ENCODE measurements at places on chromosomes 1 and 21.

GRCh38 chr1:25682059-25682601 is 65.5 kb downstream of the MAN1C1 start:
- no peak for DNase-seq

- no peak for DNase-seq
These were observed 6.6 kb upstream of the ADAM30 start for GRCh38 chr1:119902775-119903442.

GRCh38 chr1:214670098-214670497 is 67.1 kb downstream of the CENPF start:
- no peak for DNase-seq

DNA sequence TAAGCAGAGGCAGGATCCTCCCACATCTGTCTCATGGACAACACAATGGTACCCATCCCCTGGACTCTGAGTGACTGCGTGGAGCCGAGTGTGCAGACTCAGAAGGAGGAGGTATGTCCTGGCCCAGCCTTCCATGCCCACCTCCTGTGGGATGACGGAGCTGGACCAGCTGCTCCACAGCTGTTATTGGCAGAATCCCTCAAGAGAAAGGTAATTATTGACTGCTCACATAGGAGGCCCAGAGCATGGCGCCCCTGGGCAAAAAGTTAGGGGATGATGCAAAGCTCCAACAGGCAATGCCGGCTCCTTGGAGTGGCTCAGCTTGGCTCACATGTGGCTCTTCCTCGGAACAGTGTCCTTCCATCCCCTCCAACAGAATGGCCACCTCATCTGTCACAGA is 12.2 kb upstream of the ACTRT2 start:
- DNase-seq = no peak

DNA sequence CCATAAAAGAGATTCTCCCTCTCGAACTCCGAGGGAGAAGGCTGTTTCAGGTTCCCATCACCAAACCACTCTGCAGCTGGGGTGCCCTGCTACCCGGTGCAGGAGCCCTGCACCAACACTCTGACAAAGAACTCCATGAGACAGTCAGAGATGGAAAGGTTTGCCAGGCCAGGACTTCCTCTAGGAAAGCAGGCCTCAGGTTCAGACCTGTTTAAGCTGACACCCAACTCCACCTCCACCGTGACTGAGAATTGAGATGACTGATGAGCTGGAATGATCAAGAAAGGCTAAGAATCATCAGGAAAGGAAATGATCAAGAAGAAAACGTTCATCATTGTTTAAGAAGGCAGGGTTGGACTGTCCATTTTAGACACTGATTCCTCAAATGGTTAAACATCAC is 46.2 kb upstream of the KCNE1 start:
- no peak for DNase-seq

- DNase-seq = no peak
These were observed 12.4 kb downstream of the ACBD6 start for GRCh38 chr1:180489976-180490375.

- DNase-seq = peak; percentile 86
These were observed 21.1 kb upstream of the SRSF4 start for GRCh38 chr1:29202584-29203340.

Data from activated T-helper 9 cell treated with anti-CD3 and anti-CD28 coated beads, Interleukin-2, amount 50 U/mL, for 16 hours (primary cell).